ENCODE measurements at places on chromosomes 13 and 19.

- no peak for DNase-seq
Observed at GRCh38 chr13:107574517-107575210, 640.7 kb downstream of the LIG4 start.

DNA sequence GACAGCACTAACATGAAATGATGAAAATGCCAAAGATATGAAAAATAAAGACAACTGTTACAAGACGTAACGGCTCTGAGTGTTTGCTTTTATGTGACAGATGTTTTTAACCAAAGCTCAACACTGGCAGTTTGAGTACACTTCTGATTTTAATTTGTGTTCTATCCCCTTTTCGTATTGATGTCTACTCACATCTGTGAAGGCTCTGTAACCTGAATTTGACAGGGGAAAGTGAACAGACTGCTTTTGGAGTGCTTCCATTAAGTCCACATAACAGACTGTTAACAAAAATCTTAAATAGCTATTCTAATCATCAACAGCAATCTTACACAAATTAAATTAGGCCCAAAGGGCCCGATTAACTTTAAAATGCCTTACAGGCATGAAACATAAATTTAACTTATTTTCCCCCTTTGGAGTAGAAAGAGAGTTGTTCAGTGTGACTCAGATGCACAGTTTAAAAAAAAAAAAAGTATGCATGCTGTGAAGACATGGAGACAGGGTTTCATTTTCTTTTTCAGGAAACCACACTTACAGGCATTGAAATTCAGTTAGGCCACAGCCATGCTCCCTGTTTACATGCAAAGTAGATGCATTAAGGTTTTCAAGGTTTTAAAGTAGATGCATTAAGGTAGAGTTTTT lies 16.3 kb upstream of the RNASEH2B start:
- DNase-seq = no peak

- DNase-seq = no peak
Observed at GRCh38 chr13:32938907-32939306, 77.3 kb upstream of the KL start.

DNA sequence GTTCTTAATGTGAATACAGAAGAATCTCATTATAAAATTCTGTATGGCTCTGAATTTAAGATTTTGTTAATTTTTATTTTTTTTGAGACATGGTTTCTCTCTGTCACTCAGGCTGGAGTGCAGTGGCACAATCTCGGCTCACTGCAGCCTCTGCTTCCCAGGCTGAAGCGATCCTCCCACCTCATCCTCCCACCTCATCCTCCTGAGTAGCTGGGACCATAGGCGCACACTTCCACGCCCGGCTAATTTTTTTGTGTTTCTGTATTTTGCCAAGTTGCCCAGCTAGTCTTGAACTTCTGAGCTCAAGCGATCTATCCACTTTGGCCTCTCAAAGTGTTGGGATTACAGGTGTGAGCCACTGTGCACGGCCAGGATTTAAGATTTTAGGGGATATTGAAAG lies 14.3 kb downstream of the CYP2A7 start:
- DNase-seq = no peak

DNA sequence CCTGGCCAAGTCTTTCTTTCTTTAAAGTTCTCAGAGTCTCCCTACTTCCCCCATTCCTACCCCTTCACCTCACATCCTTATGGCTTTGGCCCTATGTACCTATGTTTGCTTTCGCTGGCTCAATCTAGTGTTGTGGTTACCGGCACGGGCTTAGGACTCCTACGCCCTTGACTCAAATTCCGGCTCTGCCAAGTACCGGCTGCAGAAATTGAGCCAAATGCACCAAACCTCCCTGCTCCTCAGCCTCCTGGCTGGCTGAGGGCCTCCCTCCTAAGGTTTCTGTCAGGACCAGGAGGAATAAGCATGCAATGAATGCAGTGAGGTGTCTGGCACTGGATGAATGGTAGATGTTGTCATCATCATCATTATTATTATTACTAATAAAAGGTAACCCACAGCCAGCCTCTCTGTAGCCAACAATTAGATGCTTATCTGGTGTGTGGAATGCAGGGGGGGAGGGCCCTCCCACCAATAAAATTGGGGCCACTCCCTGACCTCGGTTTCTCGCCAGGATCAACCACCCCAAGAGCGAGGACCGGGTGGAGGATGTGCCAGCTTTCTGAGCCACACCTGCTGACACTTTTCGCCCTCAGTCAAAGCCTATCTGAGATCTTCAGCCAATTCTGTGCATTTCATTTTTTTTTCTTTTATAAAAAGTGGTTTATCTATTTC lies 20.7 kb downstream of the KLK5 start:
- DNase-seq = no peak
